ENCODE measurements at places on chromosomes 3 and 15.

GRCh38 chr15:42146551-42147430 is 9.6 kb downstream of the PLA2G4F start:
- DNase-seq: no peak

- DNase-seq: no peak
These were observed 193.9 kb upstream of the TMC3 start for GRCh38 chr15:81567924-81568323.

DNA sequence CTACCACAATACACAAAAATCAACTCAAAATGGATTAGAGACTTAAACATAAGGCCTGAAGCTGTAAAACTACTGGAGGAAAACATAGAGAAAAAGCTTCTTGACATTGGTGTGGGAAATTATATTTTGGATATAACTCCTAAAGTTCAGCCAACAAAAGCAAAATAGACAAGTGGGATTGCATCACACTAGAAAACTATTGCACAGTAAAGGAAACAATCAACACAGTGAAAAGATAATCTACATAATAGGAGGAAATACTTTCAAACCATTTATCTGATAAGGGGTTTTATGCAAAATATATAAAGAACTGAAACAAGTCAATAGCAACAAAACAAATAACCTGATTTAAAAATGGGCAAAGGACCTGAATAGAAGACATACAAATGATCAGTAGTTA is 37.6 kb upstream of the TP63 start:
- DNase-seq: no peak

DNA sequence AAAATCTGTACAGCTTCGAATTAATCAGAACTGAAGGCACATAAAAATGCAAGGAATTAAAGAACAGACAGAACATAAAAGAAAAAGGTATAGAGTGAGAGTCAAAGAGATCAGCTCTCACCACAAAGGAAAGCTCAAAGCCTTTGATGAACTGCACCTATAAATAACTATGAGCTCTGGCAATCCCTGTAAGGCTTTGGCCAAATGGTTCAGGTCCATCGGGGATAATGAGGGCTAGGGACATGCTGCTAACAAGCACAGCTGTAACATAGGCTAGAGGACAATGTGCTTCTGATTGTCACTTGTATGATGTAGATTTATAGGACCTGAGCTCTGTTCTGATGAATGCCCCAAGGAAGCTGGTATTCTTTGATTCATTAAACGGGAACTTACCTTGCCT is 113.9 kb upstream of the MRPL3 start:
- DNase-seq: no peak

GRCh38 chr15:79769933-79770759 is 126.7 kb downstream of the MTHFS start:
- DNase-seq: no peak

- no peak for DNase-seq
These were observed 42.1 kb downstream of the MAGI1 start for GRCh38 chr3:65996589-65996988.

DNA sequence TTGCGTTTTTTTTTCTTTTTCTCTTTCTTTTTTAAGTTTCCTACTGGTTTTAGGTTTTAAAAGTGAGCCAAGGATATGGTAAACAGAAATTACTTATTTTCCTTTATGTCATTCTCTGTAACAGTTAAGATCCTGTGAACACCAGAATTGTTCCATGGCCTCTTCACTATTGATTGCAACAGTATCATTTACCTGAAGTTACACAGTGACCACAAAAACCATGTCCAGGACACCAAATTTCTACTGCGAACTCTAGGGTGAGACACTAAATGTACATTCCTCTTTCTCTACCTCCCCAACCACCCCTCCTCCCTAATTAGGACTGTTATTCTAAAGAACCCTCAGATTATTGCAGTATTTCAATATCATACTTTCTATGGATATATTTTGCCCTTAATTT is 280.9 kb downstream of the FOXP1 start:
- DNase-seq: no peak

- no peak for DNase-seq
These were observed 197.5 kb upstream of the NR2E3 start for GRCh38 chr15:71612869-71613268.

DNA sequence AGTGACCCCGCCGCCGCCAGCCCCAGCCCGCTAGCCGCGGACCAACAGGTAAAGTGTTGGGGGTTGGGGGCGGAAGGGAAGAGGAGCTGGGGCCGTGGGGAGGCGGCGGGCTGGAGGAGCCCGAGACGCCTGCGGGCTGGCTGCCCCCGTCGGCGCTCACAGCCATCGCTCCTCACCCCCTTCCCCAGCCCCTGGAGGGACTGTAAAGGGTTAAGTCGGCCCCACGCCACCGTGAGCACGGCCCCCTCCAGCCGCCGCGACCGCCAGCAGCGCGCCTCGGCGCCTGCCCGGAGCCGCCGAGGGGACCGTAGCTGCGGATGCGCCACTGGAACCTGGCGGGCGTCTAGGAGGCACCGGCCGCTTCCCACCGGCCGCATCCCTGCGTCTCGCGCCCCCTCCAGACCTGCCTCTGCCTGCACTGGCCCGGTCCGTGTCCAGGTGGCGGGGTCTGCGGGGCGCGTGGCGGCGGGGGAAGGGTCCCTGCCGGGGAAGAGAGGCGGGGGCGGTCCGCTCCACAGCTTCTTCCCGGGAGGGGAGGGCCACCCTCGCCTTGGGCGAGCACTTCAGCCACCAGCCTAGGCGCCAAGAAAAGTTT is 522 bp downstream of the MED12L start:
- DNase-seq: no peak

DNA sequence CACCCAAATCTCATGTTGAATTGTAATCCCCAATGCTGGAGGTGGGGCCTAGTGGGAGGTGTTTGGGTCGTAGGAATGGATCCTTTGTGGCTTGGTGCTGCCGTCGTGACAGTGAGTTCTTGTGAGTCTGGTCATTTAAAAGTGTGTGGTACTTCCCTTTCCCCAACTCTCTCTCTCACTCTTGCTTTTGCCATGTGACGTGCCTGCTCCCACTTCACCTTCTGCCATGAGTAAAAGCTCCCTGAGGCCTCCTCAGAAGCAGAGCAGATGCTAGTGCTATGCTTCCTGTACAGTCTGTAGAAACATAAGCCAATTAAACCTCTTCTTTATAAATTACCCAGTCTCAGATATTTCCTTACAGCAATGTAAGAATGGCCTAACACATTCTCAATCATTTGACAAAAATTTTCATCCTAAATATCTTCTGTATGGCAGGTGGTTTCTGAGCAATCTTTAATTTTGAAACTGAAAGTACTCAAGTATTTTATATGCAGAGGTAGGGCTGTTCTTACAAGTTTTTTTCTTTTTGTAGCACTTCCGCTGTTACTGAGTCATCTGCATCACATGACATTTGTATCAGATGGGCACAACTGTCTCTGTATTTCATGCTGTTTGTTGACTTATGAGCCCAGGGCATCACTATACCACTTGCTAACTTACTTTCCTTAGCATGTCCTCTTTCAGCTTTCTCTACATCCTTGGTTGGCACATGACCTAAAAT is 8.8 kb downstream of the RPL39L start:
- peak; percentile 91 for DNase-seq

DNA sequence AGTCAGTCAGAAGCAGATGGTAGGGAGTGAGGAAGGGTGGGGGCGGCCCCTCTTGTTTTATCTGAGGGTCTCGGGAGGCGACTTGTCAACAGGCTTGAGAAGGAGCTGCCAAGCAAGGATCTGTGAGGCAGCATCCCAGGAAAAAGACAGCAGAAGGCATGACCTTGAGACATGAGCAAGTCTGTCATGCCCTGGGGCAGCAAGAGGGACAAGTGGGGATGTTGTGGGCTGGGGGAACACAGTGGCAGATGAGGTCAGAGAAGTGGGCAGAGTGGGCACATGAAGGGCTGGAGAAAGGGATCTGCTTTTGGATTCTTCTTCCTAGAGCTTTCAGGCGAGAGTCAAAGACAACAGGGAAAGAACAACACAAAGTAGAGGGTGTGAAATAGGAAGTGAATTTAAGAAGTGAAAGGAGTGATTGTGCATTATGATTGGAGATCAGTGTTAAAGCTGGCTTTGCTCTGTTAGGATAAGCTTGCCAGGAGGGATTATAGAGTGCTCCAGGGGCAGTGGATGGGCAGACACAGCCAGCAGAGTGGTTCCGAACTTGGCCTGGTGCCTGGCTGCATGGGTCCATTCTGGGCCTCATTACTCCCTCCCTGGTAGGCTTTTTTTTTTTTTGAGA is 73.3 kb downstream of the USP13 start:
- DNase-seq: no peak

DNA sequence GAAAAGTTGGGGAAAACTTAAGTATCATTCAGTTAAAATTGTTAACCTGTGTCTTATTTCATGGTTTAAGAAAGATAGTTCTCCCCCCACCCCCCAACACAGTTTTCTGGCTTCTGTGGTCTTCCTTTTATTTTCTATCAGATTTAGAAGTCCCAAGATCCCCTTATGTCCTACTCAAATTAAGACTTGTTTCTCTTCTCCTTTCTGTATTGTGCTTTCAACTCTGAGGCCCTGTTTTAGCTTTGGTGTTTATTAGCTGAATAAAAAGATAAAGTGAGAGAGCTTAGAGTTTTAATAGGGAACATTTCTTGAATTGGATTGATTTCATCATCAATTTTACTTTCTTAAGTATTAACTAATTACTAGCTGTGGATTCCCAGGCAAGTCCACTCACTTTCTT is 62.6 kb downstream of the AKAP13 start:
- no peak for DNase-seq

DNA sequence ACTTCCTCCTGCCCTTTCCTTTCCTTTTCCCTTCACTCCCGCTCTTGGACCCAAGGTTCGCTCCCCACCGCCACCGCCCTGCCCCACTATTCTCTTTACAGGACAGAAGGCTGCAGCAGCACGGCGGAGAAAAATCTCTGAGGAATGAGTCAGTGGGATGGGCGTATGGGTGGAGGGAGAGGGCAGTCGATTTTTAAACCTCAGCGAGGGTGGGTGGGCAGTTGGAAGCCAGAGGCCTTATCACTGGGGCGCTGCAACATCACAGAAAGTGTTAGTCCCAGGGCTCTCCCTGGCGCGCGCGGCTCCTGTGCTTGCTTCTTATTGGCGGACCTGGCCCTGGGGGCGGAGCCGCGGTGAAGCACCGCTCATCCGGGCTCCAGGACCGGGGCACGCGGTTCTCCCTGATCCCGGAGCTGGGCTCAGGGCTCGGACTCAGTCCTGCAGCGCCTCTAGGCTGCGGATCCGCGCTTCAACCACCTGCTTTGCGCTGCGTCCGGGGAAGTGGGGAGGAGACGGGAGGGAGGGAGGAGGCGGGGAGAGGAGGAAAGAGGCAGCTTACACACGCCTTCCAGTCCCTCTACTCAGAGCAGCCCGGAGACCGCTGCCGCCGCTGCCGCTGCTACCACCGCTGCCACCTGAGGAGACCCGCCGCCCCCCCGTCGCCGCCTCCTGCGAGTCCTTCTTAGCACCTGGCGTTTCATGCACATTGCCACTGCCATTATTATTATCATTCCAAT is at the start of gene ALCAM:
ALCAM (plus strand) TSS at position 584 of the 737 bp plus-strand sequence.
- peak; percentile 76 for DNase-seq

DNA sequence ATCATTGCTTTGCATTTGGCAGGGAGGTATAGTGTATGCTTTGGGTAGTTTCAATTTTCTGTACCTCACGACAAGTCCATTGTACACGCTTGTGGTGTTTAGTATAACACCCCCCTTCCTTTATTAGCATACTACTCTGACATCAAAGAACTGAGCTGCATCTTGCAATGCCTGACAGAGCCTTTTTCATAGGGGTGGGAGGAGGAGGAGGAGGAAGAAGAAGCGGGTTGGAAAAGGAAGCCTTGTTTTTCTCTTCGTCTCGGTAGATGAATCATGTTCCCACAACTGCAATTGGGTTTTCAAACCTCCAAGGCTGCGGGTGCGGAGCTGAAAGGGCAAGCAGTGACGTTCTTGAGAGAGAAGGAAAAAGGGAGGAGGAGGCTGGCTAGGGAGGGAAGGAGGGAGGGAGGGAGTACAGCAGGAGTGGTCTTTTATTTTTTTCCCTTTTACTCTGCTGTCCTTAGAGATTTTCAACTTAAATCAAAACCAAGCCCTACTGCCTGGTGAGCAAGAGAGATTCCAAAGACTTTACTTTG is 175.7 kb downstream of the KLHL25 start:
- DNase-seq: peak; percentile 89

GRCh38 chr3:126353694-126354321 is 3.4 kb downstream of the KLF15 start:
- no peak for DNase-seq

DNA sequence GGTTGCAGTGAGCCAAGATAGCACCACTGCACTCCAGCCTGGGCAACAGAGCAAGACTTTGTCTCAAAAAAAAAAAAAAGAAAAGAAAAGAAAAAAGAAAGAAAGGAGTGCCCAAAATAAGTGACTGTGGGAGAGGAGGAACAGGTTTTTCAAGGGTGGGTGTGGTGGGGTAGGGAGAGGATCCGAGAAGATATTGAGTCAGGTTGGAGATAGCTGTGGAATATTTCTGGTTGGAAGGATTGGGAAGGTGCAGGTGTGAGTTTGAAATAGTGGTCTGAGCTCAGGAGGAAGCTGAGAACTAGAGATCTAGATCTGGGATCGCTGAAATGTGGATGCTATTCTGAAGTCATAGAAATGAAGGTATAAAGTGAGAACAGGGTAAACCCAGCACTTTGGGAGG is 7.8 kb downstream of the SCAMP2 start:
- no peak for DNase-seq
